ENCODE measurements at places on chromosomes 7 and 10. TPM values are rescaled to one million over a fixed set of nuclear protein-coding genes. Genes with fewer than 3 reads are reported as not detected.

DNA sequence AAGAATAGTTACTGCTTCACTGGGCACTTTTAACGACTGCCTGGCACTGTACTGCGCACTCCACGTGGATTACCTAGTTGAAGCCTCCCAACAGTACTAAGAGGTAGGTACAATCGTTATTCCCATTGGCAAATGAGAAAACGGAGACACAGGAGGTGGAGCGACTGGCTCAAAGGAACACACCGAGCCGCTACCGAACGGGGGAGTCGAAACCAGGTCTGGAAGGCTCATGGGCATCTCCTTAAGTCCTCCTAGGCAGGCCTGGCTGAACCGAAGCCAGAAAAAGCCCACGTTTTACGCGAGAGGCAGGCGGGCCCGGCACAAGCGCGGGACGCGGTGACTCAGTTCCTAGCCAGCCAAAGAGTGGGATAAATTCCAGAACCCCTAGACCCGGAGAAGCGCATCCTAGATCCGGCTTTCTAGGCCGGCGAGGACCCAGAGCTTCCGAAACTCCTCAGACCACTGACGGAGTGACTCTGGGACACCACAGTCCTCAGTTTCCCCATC lies 472 bp downstream of the PDAP1 start:
- DNase-seq: peak; percentile 38

DNA sequence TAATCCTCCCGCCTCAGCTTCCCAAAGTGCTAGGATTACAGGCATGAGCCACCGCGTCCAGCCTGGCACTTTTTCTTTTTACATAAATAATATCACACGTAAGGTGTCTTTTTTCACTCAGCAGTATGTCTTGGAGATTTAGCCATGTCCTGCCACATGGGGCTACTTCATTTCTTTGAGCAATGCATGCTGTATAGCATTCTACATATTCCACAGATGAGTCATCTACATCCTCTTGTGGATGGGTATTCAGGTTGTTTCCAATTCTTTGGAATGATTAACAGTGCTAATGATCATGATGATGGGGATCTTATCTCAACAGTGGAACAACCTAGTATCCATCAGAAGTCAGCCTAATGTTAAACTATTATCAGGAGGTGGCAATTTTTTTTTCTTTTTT lies 50.8 kb downstream of the ZNF503 start:
- DNase-seq: peak; percentile 73

DNA sequence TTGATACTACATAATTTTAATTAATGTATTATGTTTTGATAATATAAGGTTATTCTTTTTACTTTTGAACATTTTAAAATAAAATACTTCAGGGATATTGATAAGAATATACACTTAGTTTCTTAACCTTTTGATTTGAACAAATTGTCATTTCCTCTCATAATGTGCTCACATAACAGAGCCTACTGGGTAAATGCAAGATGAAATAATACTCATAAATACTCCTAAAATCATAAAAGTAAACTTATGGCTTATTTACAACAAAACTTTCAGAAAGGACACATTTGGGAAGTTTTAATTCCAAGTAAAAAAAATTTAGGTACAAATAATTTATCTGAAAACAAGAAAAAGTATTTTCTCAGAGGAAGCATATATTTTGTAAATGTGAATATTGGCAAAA lies 101.6 kb upstream of the ABCB5 start:
- DNase-seq: no peak

DNA sequence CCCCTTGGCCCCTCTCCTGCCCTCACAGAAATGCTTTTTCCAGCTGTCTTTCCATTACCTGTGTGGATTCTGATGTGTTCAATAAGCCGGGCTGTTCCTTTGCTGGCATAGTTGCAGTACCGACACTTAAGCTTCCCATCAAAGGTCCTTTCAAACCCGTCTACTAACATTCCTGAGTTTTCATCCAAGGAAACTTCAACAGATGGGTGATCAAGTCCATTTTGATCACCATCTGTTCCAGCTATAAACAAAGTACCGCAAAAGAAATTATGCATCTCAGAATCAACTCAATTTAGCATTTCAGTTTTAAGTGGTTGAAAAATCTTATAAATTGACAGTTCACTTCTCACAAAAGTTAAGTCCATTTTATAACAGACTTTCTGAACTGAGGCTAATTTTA lies 12.7 kb downstream of the IKZF5 start:
- DNase-seq: no peak

GRCh38 chr10:10855151-10855581 lies 162.5 kb upstream of the CELF2 start:
- no peak for DNase-seq

DNA sequence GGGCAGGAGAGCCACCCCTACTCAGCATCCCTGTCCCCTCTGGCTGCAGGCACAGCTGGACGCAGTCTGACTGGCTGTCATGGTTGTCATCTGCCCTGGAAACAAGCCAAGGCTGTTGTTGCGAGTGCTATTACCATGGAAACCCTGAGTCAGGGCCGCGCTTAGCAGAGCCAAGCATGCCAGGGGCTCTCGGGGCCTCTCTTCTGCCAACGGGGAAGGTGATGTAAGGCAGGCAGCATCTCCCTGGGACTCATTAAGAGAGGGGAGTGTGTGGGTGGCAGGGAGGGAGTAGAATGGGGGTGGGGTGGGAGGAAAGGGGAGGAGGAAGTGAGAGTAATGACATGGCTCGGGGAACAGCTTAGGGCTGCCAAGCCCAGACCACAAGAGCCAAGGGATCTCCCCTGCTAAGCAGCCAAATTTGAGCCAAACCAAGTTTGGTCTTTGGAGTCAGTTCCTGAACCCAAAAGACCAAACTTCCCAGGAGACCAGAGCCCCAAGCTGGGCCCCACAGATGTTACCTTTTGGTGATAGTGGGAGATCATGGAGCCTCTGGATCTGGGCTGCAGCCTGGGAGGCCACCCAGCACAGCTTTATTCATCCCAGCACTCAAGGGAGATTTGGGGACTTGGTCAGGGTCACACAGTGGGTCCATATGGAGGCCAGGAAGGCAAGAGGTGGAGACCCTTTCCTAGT lies 67.6 kb downstream of the TMEM130 start:
- DNase-seq: peak; percentile 72

DNA sequence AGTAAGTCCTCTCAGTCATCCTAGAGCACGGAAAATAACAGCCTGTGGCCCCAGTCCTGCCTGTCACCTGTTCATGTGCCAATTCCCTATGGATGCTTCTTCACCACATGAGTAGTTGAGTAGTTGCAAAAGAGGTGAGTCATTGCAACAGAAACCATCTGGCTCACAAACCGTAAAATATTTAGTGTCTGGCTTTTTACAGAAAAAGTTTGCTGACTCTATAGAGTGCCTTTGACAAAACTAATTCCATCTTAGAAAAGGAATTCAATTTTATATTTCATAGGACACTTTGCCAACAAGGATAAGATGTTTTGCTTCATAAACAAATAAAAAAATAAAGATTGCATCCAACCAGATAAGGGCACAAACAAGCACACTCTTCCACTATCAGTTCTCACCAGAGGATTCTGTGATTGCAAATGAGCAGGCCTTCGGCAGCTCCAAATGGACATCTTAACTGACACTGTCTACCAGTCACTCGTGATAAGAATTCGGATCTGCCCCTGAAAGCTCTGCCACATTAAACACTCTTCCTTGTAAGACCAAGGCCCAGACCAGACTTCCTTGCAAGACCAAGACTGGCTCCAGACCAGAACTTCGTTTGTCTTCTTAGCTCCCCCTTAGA lies 242.7 kb upstream of the SEMA3C start:
- peak; percentile 66 for DNase-seq

The FGL2 gene
- total RNA-seq: not detected

The ST7 gene
- total RNA-seq: 25.8 TPM

DNA sequence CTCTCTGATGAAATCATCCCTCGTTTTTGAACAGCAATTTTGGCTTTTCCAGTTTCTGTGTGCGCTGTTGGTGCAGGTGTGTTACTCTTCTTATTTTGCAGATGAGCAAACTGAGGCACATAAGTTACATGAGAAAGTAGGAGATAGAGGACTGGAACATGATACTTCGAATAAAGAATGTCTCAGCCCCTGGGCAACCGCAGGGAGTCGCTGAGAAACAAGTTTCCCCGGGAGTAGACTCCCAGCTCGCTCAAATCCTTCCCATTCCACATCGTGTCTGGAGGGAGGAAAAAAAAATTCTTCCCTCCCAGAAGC lies 18.0 kb downstream of the MXI1 start:
- DNase-seq: no peak

DNA sequence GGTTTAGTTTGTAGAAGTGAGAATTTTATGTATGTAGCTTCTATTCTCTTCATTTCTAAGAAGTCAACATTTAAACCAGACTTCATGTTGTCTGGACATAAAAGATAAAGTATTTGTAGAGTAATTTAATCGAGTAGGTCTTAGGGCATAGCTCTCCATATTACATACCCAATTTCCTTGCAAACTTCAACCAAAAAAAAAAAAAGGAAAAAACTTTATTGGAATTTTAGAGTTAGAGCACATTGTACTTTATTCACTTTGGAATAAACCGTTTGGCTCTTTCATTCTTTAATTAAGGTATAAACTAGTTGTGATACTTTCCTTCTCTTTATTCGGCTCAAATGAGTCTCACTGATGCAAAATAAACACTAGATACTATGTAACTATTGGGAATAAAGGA lies 36.0 kb downstream of the PTER start:
- DNase-seq: no peak

All from PC-9 (cell line).